ENCODE measurements at places on chromosomes 1 and 21. TPM values are rescaled to one million over a fixed set of nuclear protein-coding genes. Genes with fewer than 3 reads are reported as not detected.

DNA sequence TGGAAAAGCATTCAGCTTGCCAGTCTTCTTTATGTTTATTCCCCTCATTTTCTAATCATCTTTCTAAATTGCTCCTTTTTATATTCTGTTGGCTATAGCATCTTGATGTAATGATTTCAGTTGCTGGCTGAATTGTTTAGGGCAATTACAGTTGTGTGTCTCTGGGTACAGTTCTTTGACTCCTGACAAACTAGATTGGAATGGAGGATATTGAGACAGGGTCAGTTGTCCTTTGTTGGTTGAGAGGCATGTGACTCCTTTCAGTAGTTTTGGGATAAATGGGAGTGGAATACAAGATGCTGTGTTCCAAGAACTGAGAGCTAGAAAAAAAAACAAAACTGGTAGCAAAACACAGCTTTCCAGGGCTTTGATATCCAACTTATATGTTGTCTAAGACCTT, 1.5 kb downstream of the CENPF start:
- no peak for DNase-seq

- no peak for DNase-seq
These were observed 22.7 kb downstream of the CSTB start for GRCh38 chr21:43753439-43753799.

DNA sequence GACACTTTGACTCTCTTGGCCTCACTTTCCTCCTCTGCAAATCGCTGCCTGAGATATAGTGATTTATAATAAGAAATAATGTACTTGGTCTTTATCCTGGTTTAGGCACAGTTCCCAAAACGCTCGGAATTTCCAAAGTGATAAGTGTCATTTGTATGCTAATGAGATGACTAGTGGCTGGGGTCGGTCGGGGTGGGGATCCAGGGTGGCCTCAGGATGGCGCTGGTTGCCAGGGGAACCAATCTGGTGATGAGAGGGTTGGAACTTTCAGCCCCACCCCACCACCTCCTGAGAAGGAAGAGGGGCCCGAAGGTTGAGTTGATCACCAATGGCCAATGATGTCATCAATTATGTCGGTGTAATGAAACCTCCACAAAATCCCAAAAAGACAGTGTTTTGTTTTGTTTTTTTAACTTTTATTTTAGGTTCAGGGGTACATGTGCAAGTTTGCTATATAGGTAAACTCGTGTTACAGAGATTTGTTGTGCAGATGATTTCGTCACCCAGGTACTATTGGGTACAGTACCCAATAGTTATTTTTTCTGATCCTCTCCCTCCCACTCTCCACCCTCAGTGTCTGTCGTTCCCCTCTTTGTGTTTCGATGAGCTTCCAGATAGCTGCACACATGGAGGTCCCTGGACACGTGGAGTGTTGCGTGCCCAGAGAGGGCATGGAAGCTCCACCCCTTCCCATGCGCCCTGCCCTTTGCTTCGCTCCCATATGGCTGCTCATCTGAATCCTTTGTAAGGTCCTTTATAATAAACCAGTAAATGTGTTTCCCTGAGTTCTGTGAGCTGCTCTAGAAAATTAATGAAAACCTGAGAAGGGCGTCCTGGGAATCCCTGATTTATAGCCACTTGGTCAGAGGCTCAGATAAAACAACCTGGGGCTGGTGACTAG, 97.2 kb downstream of the KCNN3 start:
- no peak for DNase-seq

KRTAP19-3 gene
- total RNA-seq: not detected

HES4 gene
- 4.8 TPM for total RNA-seq
